Stimulated activated naive CD4-positive, alpha-beta T cell (primary cell): ENCODE measurements at places on chromosomes 16 and 17.

DNA sequence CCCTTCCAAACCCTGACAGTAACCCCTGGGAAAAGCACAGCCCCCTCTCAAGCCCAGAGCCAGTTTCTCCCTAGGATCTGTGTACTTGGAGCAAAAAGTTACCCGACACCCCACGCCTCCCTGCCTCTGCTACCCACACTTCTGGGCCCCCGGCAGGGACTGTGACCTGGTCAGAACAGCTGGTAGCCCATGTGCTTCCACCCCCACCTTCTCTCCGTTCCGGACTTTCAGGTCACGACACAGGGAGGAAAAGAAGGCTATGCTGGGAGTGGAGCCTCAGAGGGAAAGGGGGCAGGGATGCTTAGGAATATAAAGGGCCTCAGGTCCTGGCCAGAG is 6.4 kb downstream of the PPY start:
- DNase-seq: no peak

GRCh38 chr16:78065319-78065718 is 34.1 kb upstream of the WWOX start:
- no peak for DNase-seq

- no peak for DNase-seq
Measured at GRCh38 chr17:65346166-65346565, 209.0 kb downstream of the RGS9 start.

DNA sequence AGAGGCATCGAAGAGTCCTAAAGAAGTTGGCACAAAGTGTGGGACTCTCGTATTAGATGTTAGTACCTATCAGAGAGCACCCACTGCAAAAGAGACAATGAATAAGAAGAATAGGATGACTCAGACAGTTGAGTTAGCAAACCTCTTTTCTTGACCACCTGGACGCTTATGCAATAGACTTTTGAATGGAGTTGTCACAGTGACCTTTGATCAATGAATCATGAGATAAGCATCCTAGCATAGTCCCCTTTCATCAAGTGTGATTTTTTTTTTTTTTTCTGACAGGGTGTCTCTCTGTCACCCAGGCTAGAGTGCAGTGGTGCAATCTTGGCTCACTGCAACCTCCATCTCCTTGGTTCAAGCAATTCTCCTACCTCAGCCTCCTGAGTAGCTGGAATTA is 1417.9 kb upstream of the GOT2 start:
- DNase-seq: no peak

DNA sequence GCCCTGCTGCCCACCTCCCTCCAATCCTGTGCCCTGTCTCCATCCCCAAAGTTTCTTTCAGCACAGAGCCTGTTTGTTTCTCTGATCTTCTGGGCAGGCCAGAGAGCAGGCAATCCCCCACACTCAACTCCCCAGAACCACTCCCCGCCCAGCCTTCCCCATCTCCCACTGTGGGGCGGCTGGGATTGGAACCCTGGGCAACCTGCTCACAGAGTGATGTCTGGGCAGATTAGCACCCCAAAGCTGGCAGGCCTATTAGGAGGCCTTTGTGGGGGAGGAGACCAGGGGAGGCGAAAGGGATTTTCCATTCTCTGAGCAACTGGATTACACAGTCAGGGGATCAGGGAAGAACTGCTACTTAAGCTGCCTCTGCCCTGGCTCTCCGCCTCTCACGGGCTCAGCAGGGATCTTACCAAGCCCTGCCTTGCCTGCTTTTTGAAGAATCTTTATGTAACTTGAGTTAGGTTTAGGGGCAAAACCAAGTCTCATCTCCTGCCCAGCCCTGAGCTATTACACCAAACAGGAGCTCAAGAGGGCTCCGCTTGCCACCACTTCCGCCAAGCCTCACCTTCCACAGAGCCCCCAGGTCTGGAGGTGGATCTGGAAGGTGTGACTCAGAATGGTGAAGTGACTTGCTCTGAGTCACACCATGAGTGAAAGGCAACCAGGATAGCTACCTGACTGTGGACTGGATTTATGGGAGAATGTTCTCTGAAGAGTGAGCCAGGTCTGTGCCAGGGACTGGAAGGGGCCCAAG is 16.0 kb upstream of the LHX1 start:
- no peak for DNase-seq

- no peak for DNase-seq
Measured at GRCh38 chr17:21395764-21396163, 19.6 kb downstream of the KCNJ12 start.

- DNase-seq: no peak
Measured at GRCh38 chr16:57901480-57902069, 69.4 kb downstream of the CNGB1 start.

- no peak for DNase-seq
Measured at GRCh38 chr17:77516902-77517301, 376.1 kb downstream of the SEC14L1 start.

- peak; percentile 20 for DNase-seq
Measured at GRCh38 chr16:21663889-21664647, at the start of gene OTOA. OTOA (plus strand) TSS chr16:21663968; CDS start chr16:21678515, 14,547 bp downstream.

DNA sequence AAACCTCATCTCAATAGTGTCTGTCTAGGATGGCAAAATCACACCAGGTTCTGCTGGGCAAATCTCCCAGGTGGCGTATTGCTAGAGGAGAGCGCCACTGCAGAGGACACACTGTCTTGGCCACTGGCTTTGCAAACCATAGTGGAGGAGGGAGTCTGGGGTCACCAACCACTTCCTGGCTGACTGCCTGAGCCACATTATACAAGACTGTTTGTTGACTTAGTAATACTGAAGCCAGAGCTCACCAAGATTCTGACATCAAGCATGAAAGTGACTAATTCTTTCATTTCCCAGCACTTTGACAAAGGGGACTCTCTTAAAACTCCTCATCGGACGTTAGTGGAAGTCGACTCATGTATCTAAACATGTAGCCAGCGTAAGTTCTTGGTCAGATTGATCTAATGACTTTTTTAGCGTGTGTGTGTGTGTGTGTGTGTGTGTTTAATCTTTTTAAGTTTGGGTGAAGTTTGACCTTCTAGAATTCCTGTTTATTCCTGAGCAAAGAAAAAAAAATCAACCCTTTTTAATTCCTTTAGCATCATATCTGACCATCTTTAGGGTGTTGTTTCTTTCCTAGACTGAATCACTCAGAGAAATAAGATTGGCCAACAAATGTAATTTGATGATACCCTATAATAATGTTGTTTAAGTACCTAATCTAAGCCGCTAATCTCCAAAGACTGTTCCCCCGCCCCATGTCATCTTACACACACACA is 13.7 kb downstream of the PITPNC1 start:
- peak; percentile 30 for DNase-seq

DNA sequence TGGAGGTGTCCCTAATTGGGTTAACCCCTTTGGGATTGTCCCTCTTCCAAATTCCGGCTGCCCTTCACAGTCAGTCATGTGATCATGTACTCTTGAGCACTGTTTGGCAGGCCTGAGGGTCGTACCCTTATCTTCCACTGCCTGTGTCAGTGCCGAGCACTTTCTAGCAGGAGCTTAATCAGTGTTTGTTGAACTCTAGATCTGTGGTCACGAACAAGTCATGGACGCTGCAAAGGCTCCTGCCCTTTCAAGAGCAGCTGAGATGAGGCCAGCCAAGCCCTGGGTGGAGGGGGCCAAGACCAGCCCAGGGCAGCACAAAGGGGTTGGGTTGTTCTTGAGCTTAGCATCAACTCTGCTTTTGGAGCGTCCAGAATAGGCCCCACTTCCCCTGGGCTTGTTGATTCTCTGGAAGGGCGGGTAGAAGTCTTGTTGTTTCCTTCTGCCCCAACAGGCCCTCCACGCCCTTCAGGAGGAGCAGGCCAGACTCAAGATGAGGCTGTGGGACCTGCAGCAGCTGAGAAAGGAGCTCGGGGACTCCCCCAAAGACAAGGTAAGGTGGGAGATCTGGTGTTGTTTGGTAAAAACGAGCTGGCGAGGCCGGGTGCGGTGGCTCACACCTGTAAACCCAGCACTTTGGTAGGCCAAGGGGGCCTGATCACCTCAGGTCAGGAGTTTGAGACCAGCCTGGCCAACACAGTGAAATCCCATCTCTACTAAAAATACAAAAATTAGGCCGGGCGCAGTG is 5.3 kb downstream of the IFI35 start:
- no peak for DNase-seq

DNA sequence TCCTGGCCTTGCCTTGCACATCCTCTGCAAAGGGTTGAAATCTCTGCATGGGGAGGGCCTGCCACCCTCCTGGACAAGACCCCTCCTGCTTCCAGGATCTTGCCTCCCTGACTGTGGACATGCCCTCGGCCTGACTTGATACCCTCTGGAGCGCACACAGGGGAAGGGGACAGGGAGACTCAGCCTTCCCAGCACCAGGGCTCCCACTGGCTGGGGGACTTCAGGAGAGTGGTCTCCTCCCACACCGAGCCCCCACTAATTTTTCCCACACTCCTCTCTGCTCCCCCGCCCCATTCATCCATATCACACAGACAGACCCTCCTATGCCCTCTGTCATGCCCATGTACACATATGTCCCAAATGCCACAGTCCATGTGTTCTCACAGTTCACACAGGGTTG is 14.3 kb downstream of the SGCA start:
- no peak for DNase-seq

DNA sequence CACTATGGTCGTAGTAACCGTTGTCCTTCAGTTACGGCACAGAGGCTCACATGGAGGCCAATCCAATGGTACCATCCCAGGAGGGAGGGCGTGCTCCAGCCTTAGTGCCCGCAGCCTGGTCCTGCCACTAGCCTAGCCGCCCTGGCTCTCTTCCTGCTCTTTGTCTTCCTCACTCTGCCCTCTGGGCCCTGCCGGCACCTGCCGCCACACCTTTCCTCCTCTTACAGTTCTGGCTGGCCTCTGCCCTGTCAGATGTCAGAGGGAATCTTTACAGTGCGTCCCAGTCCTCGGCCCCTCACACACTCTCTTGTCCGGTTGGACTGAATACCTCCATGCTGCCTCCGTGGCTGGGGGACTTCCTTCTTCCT is 23.4 kb downstream of the GINS2 start:
- DNase-seq: no peak

DNA sequence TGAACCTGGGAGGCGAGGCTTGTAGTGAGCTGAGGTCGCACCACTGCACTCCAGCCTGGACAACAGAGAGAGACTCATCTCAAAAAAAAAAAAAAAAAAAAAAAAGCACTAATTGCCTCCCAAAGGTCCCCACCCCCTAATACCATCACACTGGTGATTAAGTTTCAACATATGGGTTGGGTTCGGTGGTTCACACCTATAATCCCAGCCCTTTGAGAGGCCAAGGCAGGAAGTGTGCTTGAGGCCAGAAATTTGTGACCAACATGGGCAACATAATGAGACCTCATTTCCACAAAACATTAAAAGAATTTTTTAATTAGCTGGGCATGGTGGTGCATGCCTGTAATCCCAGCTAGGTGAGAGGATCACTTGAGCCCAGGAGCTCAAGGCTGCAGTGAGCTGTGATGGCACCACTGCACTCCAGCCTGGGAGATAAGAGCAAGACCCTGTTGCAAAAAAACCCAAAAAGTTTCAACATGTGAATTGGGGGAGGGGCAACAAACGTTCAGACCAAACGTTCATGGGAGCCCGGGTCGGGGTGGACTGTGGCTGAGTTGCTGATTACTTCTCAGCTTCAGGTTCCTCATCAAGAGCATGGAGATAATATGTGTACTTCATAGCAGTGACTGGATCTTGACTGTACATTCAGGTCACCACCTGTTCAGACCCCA is 62.1 kb upstream of the NOL11 start:
- no peak for DNase-seq

- no peak for DNase-seq
Measured at GRCh38 chr16:20441191-20441590, 10.1 kb upstream of the ACSM2A start.

DNA sequence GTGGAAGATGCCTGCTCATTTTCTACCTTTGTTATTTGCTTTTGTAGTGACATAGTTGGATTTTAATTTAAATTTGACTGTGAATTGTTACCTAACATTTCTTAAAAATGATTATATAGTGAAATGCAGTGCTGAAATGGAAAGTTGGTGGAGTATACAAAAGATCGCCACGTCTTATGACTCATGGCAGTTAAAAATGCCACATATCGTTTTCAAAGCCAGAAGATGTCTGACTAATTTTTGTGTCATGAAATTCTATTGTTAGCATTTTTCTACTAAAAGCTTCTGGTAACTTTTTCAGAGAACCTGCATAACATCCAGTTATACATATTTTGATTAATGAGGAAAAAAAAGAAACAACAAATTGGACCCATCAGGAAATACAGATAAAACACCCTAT is 20.6 kb downstream of the MAP2K4 start:
- no peak for DNase-seq
